ENCODE measurements at places on chromosomes 1 and 21.
A peak's percentile ranks its signal among the peaks of the same experiment; 100 is the strongest.

GRCh38 chr1:52636721-52637695 is 4.0 kb downstream of the SHISAL2A start:
- no peak for DNase-seq

DNA sequence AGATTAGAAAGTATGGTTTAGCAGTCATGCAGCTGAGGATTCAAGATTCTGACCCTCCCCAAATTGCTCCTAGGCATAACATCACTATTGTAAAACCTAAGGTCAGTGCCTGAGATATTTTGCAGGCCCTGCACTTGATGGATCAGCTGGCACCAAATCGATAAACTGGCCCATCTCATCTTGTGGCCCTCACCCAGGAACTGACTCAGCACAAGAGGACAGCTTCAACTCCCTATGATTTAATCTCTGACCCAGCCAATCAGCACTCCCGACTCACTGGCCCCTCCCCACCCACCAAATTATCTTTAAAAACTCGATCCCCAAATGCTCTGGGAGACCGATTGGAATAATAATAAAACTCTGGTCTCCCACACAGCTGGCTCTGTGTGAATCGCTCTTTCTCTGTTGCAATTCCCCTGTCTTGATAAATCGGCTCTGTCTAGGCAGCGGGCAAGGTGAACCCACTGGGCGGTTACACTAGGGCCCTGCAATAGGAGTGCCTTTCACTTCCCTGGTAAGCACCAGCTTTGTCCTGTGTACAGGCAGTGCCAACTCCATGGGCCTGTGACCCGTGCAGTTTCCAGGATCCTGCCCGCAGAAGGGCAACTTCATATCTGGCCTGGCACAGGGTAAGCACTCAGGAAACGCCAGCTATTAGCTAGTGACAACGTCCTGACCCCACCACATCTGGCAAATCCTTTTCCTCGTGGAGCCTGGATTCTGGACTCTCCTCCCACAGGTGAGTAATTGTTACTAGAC is 28.7 kb upstream of the SLC2A5 start:
- DNase-seq: no peak

GRCh38 chr1:167479331-167479979 is 38.9 kb downstream of the CD247 start:
- DNase-seq: no peak

DNA sequence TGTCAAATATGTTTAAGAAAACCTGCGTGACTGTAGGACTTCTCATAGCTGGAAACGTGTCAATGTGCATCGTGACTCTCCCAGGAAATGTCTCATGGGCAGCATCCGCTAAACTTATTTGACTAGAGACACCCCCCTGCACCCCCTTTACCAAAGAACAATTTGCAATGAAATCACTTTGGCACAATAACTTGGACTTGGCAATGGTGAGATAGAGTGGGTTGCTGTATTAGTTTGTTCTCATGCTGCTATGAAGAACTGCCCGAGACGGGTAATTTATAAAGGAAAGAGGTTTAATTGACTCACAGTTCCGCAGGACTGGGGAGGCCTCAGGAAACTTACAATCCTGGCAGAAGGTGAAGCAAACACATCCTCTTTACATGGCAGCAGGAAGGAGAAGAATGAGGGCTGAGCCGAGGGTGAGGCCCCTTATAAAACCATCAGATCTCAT is 13.8 kb downstream of the CLDN14 start:
- peak; percentile 63 for DNase-seq

DNA sequence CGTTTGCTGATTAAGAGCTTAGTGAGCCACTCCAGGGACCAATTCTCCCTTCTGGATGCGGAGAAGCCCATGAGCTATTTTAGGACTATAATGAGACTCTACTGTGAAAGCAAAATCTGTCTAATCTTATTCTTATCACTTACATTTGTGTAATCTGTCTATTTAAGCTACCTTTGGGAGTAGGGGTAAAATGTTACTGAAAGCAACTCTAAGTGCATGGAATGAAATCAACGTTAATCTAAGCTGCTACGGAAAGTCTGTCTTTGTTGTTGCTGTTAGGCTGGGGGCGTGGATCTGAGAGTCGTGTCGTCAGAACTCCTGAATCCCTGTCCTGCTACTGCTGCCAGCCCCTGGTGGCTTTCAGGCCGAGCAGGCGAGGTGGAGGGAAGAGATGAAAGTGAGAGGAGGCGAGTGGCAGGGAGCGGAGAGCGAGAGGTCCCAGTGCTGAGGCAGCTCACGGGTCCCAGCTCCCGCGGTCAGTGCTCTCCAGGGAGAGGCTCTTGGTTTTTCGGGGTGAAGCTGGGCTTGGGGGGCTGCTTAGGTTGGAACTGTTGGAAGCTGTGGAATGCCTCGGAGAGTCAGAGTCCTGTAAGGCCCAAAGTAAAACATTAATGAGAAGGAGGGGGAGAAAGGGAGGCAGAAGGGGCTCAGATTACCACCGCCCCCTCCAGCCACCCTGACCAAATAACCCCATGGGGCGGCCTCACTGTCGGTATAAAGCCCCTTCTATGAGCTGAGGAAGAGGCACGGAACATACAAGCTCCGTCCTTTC is 53.9 kb downstream of the COQ8A start:
- peak; percentile 31 for DNase-seq

- no peak for DNase-seq
Measured at GRCh38 chr1:228723921-228724320, 11.4 kb upstream of the RHOU start.

DNA sequence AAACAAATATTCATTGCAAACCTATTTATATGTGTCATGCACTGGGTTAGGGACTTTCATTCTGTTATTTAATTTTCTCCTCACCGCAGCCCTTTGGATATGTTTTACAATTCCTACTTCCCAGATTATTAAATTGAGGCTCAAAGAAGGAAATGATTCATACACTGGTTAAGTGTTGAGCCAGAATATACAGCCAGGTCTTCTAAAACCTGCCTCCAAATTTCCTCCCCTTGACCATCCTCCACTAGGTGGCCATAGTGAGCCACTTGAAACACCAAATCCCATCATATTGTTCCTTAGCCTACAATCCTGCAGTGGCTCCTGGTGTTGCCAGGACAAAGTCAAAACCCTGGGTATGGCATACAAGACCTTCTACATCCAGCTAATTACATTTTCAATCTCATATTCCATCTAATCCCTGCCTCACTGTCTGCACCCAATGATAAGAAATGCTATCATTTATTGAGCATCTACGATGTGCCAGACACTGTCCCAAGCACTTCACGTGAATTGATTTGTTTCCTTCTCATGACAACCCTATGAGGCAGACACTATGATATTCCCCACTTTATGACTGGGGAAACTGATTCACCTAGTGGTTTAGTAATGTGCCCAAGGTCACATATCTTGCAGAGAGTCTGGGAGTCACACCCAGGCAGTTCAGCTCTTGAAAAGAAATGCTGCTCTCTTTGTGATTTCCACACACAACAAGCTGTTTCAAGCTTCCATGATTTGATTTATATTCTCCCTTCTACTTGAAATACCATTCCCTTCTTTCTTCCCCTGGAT is 23.6 kb upstream of the KIRREL1 start:
- peak; percentile 95 for DNase-seq

DNA sequence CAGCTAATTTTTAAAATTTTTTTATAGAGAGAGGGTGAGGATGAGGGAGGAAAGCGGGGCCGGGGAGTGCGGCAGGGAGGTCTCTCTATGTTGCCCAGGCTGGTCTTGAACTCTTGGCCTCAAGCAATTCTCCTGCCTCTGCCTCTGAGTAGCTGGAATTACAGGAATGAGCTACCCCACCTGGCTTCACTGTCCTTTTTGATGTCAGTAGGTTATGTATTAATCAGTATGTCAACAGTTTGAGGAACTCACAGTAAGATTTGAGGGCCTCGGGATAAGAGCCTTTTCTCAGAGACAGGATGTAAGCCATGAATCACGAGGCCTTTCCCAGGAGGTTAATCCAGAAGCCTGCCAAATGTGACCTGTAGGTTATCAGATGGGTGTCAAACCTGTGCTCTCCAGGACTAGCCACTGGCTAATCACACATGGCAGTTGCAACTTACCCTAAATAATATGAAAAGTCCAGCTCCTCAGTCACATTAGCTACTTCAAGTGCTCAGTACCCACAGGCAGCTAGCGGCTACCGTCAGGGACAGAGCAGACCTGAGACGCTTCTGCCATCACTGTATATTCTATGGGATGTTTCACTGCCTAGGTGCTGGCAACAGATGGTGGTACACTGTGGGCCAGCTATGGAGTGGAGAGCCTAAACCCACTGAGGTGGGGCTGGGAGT is 33.1 kb downstream of the TRIM67 start:
- DNase-seq: no peak

- DNase-seq: no peak
Measured at GRCh38 chr1:157091668-157092273, 7.8 kb downstream of the ETV3L start.

GRCh38 chr1:98027103-98027705 is 106.4 kb upstream of the DPYD start:
- DNase-seq: no peak

DNA sequence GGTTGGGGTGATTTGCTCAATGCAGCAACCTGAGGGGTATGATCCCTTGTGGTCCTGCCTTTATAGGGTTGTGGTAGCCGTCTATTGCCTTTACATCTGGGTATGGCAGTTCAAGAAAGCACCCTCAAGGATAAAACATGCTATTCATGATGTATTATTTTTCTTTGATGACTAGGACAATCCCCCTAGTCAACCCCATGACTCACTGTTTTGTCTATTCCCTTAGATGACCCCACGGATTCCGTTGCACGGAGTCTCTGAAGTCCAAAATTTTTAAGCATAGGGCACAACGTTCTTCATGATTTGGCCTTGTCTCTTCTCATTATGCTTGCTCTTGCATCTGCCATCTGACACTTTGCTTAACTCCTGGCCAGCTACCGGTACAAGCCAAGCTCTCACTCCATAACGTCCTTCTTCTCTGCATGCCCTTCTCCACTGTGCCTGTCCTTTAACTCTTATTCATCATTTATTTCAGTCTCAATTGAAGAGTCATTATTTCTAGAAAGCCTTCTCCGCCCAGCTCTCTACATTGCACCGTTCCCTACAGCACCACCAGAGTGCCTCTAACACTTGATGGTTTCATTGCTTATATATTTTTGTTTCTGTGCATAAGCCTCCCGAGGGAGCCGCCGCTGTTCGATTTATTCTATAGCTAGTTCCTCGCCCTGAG is 838 bp upstream of the DISP1 start:
- peak; percentile 23 for DNase-seq
